Brain (organoid and tissue), 16 donors: ENCODE measurements at places on chromosomes 2 and 18.

- DNase-seq: no peak
These were observed 4.7 kb upstream of the CXCR4 start for GRCh38 chr2:136122661-136123060.

DNA sequence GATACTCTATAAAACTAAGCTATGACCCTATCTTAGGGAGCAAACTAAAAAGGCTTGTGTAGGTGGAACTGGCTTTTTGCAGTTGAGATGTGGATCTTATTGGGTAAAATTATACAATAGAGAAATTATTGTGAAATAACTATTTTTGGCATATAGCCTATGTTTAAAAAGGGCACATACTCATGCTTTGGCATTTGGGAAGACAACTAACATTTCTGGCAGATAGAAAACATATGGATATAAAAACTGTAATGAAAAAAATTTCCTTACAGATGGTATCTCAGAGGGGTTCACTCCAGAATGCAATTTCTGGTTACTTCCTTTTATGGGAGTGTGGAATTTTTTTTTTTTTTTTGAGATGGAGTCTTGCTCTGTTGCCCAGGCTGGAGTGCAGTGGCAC lies 120.1 kb upstream of the CCDC195 start:
- no peak for DNase-seq

DNA sequence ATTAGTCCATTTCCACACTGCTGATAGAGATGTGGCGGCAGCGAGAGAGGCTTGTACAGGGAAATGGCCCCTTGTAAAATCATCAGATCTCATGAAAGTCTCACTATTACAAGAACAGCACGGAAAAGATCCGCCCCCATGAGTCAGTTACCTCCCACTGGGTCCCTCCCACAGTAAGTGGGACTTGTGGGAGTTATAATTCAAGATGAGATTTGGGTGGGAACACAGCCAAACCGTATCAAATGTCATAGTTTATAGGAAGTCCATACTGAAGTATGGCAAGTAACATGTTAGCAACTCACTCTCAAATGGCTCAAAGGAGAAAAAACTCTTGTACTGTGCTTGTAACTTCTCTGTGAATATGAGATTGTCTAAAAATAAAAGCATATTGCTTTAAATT lies 56.1 kb downstream of the FARP2 start:
- no peak for DNase-seq

DNA sequence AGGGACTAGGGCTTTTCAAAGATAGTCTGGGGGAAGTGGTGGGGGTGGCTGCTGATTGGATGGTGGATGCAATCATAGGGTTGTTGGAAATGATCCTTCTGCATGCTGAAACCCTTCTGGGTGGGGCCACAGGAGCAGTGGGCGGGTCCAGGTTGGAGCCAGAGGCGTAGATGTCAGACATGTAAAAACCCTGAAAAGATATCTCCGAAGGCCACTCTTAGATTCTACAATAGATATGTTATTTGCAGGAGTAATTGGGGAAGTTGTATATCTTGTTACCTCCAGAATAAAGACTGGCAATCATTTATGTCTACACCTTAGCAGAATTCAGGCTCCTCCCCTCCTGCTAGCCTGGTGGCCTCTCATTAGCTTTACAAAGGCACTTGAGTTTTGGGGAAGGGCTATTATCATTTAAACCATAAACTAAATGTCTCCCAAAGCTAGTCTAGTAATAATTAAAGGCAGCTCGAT lies 8.2 kb upstream of the FAM98A start:
- no peak for DNase-seq

GRCh38 chr2:181051861-181052522 lies 71.6 kb downstream of the UBE2E3 start:
- DNase-seq: no peak

- DNase-seq: no peak
These were observed 12.9 kb downstream of the ZNF397 start for GRCh38 chr18:35253655-35254287.

DNA sequence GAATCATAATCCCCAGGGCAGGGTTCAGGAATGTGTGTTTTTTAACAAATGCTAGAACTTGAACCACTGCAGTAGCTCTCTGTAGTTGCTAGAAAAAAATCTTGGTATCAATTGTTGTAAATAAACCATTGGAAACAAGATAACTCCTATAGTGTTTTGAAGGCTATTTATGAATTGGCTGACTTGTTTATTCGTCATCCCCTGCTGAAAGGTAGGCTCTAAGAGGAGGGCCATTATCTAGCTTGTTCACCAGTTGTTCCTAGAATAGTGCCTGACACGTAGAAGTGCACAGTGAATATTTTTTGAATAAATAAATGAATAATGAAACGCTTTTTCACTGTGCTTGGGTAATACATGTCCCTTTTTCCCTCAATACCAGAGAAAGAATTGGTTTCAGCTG lies 211.4 kb downstream of the BABAM2 start:
- DNase-seq: no peak

GRCh38 chr2:161913865-161914264 lies 160.2 kb downstream of the DPP4 start:
- DNase-seq: no peak

DNA sequence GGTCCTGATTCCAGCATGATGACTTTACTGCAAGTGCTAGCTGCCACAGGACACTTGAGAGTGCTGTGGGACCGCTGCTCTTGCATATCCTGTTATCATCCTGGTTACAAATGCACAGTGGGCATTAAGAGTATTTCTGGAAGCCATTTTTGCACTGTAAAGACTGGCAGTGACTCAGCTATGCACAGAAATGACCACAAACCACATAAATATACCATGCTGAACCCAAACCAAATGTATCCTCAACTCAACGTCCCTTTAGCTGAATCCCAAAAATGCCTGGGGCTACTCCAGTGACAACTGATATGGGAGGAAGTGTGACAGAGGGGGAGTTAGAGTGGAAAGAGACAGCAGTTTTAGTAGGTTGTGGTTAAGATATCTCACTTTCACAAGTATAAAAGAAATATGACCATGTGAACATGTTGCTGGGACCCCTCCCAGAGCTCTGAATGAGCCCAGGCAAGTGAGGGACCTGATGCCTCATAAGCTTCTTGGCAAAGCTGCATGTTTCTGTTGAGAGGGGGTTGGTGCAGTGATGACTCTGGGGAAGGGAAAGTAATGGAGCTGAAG lies 37.3 kb downstream of the RHBDD1 start:
- no peak for DNase-seq

DNA sequence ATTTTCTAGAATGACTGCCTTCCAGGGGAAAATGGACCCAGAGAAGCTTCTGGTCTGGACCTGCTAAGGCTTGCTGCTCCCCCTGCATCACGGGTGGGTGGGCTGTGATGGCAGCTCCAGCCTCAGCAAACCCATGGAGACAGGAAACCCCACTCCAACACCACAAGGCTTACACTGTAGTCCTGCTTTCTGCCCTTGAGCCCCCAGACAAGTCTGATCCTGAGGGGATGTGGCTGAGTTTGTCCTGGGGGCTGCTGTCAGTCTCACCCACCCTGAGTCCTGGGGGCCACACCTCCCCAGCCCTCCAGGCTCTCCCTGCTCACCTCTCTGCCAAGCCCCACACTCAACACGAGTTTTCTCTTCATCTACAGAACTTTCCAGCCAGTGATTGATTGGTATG lies 279.4 kb downstream of the EIPR1 start:
- no peak for DNase-seq
